ENCODE measurements at places on chromosomes 13 and 19.

- no peak for DNase-seq
Measured at GRCh38 chr19:53389978-53390377, 5.0 kb upstream of the ZNF765 start.

DNA sequence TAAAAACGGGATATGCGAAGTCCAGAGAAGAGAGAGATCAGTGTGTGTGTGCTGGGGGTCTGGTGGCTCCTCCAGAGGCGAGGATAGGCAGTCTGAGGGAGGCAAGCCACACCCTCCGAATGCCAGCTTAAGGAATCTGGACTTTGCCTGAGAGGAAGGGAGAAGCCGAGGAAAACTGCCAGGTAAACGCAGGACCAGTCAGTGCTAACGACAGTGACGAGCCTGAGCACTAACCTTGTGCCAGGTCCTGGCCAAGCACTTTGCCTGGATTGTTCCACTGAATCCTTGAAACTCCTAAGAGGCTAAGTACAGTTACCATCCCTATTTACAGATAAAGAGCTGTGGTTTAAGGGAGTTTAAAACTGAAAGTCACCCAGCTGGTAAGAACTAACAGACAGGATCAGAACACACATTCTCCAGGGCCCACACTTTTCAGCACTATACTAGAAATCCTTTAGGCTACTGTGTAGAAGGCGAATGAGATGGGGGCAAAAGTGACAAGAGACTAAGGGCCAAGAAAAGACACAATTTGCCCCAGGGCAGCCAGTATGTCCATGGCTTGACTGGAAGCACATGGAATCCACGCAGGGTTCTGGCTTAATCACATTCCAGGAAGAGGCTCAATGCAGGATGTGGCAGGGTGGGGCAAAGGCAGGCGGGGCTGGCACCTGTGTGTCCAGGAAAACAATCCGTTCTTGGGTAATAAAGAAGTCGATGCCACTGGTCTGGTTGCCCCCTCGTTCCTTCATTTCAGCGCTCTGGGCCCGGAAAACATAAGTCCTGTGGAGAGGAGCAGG is 15.1 kb downstream of the SMG9 start:
- no peak for DNase-seq

GRCh38 chr19:29487432-29487831 is 38.4 kb upstream of the VSTM2B start:
- no peak for DNase-seq

GRCh38 chr13:21805733-21806132 is 134.9 kb downstream of the FGF9 start:
- no peak for DNase-seq

GRCh38 chr13:107753291-107753690 is 462.0 kb downstream of the LIG4 start:
- no peak for DNase-seq

GRCh38 chr19:34731019-34731829 is 2.8 kb upstream of the ZNF181 start:
- no peak for DNase-seq

DNA sequence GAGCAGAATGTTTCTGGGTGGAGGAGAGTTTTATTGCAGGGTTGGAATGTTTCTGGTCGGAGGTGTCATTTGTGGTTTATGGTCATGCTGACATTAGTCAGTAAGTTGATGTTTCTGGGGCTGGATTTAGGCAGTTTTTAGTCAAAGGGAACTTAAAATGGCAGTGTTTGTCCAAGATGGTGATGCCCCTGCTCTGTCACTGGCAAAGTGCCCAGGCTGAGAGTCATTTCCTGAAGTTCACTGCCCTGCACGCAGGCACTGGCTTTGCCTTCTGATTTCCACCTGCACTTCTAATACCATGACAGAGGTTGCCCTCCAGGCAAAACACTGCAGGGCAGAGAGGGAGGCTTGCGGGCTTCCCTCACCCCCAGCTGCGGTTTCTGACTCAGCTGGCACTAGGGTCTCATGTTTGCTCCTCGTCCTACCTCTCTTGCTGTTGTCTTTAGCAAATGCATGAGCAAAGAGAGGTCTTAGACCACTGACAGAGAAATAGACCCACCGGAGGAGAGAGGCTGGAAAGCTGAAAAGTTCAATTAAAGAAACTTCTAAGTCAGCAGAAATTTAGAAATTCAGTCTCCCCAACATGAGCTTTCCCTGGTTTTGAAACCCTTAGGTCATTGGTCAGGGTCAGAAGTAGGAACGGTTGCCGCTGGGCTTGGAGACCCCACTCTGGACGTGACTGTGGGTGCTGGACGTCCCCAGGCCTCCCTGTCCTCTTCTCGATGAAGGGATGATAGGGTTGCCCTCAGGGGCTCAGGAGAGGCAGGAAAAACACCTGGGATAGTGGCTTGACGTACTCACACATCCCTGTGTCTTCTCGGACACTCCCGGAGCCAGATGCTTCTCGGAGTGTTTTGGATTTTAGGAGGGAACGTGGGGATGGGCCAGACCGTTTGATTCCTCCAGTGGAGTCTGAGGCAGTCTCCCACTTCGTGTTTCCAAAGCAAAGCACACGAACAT is 26.3 kb downstream of the TMEM255B start:
- peak; percentile 32 for DNase-seq

- no peak for DNase-seq
Measured at GRCh38 chr13:36354842-36355623, 8.8 kb upstream of the SPART start.

DNA sequence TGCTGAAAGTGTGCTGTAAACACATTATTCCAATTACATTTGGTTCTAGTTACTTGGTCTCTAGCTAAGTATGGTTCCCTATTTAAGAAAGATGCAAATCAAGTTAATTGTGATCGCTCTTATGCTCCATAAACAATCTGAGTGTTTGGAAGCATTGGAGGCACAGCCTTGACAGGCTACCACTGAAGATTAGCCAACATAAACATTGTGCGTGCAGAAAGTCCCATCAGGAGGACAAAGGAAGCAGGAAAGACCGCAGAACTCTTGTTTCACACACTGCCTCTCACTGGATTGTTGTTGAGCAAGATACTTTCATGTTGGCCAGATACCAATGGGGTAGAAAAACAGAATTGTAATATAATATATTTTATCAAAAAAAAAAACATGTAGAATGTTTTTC is 814.4 kb downstream of the EFNB2 start:
- DNase-seq = no peak

- DNase-seq = no peak
Measured at GRCh38 chr19:54432144-54432738, 16.8 kb upstream of the LENG8 start.

DNA sequence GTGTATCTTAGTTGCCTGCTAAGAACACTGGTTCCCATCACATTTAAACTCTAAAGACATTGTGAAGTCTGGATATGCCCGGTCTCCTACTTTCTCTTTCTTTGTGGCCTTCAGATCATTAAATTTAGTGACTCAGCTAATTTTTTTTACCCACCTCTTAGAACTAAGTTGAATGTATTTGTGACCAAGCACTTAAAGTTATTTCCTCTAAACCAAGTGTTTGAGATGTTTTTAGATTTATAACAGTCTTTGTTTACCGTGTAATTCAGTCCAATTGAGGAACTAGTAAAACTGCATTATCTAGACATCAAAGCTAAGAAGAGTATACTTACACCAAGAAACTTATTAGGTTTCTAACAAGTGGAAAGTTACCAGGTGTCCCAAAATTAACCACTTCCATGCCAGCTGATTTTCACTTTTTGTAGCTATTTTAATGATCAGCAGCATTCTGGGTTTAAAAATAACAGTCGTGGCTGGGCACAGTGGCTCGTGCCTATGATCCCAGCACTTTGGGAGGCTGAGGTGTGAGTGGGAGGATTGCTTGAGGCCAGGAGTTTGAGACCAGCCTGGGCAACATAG is 53.1 kb downstream of the ARHGAP35 start:
- DNase-seq = no peak

DNA sequence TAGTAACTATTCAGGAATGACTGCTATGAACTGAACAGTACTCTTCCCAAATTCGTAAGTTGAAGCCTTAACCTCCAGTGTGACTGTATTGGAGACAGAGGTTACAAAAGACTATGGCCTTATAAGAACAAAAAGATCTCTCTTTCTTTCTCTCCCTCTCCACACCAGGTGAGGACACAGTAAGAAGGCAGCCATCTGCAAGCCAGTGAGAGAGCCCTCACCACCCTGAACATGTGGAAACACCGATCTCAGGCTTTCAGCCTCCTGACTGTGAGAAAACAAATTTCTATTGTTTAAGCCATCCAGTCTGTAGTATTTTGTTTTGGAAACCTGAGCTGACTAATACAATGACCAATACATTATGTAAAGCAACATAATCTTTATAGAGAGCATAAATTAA is 888.9 kb downstream of the SLITRK1 start:
- DNase-seq = no peak

GRCh38 chr13:30526612-30527495 is 61.1 kb upstream of the HMGB1 start:
- no peak for DNase-seq

- no peak for DNase-seq
Measured at GRCh38 chr19:36987091-36987490, 71.0 kb downstream of the ZNF568 start.

DNA sequence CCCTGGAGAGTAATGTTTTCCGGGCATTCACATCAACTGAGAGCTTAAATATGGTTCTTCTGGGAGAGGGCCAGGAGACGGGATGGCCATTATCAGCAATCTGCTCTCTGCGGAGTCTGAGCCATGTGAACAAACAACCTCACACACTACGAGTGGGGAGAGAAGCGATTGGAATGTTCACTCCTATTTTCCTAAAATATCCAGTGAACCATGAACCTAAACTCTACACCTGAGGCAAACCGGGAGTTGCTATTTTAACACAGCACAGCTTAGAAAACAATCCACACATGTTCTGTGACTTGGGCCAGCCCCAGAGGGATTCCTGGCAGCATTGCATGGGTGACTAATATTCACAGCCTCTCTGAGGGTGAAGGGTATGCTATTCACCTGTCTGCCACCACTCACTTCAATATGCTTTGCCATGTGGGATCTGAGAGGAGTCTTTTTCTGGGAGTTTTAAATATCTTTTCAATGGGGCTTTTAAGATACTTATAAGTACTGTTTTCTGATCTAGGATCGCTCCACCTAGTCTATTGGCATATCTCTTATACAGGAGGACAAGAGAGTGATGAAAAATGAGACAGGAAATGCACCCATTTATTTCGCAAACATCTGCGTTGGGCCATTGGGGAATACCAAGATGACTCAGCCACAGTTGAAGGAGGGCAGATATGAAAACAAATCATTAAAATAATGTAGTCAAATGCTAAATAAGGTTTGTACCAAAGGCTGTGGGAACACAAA is 72.6 kb upstream of the SERP2 start:
- no peak for DNase-seq

- DNase-seq = no peak
Measured at GRCh38 chr13:102466610-102467190, 64.9 kb upstream of the FGF14 start.

GRCh38 chr19:6217752-6218334 is 61.9 kb downstream of the MLLT1 start:
- DNase-seq = no peak

DNA sequence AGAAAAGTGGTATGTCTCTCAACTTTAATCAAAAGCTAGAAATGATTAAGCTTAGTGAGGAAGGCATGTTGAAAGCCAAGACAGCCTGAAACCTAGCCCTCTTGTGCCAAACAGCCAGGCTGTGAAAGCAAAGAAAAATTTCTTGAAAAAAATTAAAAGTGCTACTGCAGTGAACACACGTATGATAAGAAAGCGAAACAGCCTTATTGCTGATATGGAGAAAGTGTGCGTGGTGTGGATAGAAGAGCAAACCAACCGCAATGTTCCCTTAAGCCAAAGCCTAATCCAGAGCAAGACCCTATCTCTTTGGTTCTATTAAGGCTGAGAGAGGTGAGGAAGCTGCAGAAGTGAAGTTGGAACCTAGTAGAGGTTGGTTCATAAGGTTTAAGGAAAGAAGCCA is 96.4 kb downstream of the ZDHHC20 start:
- no peak for DNase-seq

DNA sequence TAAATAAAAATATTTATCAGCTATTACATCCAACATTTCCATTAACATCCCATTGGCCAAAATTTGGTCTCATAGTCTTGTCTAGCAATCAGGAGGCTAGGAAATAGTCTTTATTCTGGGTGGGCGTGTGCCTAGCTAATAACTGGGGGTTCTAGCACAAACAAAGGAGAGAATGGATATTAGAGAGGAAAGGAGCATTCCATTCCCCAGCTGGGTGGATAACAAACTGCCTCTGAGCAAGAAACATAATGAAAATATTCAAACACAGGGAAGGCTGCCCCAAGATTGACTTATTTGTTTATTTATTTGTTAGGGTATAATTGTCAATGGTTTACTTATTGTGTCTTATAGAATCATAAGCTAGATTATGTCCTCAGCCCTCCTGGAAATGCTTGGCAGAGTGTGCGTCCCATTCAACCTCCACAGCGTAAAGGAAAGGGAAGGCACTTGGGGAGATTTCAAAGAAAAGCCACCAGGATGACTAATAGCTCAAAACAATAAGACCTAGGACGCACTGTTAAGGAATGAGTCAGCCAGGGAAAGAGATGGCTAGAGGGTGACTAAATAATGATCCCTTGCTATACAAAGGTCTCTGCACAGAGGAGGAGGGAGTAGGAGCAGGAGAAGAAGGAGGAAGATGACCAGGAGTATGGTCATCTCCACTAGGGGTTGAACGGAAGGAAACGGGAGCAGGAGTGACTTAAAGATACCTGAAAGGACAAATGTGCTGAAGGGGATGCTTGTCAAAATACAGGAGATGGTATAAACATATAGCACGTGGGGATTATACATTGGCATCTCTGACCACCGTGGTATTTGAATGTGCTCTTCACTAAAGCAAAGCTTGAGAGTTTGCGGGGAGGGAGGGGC is 23.5 kb upstream of the USP12 start:
- DNase-seq = no peak

DNA sequence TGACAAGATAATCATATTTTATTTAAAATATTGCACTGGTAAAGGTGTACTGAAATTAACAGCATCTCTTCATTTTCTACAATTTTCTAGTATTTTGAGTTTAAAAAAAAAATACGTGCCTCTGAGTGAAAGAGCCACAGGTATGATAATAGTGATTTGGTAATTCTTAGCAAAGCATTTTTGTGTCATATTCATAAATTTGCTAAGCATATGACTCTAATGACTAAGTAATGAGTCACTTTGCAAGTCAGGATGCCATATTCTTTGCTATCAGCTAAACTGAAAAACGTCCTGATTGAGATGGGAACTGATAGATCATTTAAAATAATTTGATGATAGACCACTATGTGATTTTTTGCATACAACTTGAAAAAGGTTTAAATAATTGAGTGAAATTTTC is 136.1 kb upstream of the IRS2 start:
- DNase-seq = no peak

GRCh38 chr19:41476583-41476982 is 33.6 kb downstream of the ERICH4 start:
- no peak for DNase-seq

DNA sequence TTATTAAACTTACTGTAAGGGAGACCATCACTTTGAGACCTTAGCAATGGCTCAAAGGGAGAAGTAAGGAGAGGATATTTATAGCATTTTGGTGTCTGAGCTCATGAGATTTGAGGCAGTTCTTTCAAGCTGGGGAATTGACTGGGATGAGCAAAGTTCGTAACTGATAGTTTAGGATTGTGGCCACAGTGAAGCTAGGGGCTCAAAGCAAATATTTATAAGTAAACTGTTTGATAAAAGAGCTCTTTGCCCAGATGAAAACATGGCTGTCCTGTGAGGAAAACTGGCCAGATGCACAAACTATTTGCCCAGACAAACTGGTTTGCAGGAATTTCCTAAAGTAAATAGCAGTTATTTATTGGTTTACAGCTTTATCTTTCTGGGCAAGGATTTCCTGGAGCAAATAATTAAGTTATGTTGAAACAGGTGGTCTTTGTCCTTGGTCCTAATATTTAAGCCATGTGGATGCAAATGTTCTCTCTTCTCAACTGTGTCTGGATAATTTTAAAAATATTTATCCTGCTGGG is 59.7 kb upstream of the TMTC4 start:
- no peak for DNase-seq

- no peak for DNase-seq
Measured at GRCh38 chr13:84118839-84119409, 236.7 kb upstream of the SLITRK1 start.

All from HL-60 (cell line).